Astrocyte (in vitro differentiated cells and primary cell): ENCODE measurements at places on chromosomes 7 and 10. TPM values are rescaled to one million over a fixed set of nuclear protein-coding genes. Genes with fewer than 3 reads are reported as not detected.

- no peak overlapping the region for H3K27ac ChIP-seq
- H3K36me3 ChIP-seq: no peaks in the 10 kb centered on the region
- no peaks in the 10 kb centered on the region for H3K27me3 ChIP-seq
- H3K4me1 ChIP-seq: peaks cover 2% of the 10 kb centered on the region
Measured at GRCh38 chr10:24974976-24975375, 22.6 kb upstream of the PRTFDC1 start.

DNA sequence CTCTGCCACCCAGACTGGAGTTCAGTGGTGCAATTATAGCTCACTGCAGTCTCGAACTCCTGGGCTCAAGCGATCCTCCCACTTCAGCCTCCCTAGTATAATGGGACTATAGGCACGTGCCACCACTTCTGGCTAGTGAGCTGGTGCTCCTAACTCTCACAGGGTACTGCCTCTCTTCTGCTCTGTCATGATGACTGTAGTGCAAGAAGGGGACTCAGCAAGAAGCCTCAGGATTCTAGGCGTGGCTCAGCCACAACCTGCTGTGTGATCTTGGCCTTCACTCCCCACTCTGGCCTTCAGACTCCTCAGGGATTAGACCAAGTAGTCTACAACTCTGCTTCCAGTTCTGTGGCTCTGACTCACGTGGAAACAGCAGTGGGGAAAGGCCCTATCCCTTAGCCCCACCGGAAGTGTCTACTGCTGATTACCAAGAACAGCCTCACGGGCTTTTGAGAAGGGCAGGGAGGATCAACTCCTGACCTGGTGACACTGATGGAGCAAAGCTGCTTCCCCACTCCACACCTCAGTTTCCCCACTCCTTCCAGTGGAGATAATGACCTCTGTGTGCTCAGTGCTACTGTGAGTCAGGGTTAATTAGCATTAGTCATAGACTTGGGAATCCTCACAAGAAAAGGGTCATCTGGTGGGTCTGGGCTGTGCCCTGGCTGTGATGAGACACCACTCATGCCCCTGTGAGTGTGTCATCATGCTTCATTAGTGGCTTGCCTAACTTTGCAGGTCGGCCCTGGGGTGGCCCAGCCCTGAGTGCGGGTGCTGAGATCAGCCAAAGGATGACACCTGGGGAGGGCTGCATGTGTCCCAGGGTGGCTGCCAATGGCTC is 41.1 kb downstream of the ZC3HC1 start:
- peak; percentile 87 for DNase-seq
- no peaks in the 10 kb centered on the region for H3K27me3 ChIP-seq
- H3K27ac ChIP-seq: peak overlapping the region; percentile 76
- peaks cover 23% of the 10 kb centered on the region for H3K4me1 ChIP-seq
- no peaks in the 10 kb centered on the region for H3K36me3 ChIP-seq

Gene RADIL
- 0.22 and 0.86 TPM in 2 replicates for total RNA-seq

DNA sequence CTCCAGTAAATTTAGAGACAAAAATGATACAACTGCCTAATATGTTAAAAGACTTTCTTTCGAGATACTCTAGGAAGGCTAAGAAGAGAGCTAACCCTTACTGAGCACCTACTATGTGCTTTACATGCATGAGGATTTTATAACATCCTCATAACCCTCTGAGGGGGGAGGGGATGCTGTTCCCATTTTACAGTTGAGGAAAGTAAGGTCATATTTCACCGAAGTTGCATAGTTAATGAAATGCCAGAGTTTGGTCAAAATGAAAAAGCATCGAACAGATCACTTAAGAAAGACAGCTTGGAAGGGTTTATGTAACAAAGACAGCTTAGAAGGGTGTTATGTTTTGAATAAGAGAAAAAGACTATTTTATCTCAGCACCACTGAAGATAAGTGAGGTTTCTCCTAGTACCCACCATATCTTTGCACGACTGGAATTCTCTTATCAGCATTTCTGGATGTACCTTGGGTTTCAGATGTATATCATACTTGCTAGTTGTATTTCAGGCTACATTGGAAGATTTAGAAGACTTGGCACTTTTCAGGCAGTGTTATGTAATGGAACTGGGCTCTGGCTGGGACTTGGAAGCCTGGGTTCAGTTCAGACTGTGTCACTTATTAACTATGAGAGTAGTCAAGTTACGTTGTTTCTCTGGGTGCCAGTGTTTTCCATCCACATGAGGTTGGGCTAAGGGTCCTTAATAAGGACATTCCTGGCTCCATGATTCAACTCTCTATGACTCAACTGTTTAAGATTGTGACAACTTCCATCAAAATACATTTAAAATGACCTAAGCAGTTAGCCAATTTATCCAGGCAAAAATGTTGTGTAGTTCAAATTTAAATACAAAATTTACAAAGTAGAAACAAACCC is 6.0 kb downstream of the RHOBTB1 start:
- no peak overlapping the region for H3K4me3 ChIP-seq
- peaks cover 21% of the 10 kb centered on the region for H3K4me1 ChIP-seq
- peak overlapping the region; percentile 34 for H3K27ac ChIP-seq
- peak; percentile 78 for DNase-seq

GRCh38 chr10:127966875-127967274 is 60.0 kb downstream of the PTPRE start:
- H3K36me3 ChIP-seq: no peaks in the 10 kb centered on the region
- no peak for DNase-seq
- no peak overlapping the region for H3K27ac ChIP-seq
- no peak overlapping the region for H3K4me3 ChIP-seq
- no peaks in the 10 kb centered on the region for H3K27me3 ChIP-seq

GRCh38 chr10:61787170-61787569 is 114.3 kb upstream of the ARID5B start:
- no peaks in the 10 kb centered on the region for H3K27me3 ChIP-seq
- H3K27ac ChIP-seq: peak overlapping the region; percentile 53
- no peaks in the 10 kb centered on the region for H3K36me3 ChIP-seq
- peaks cover 18% of the 10 kb centered on the region for H3K4me1 ChIP-seq
- no peak for DNase-seq
- peak overlapping the region; percentile 20 for H3K4me3 ChIP-seq
